ENCODE measurements at places on chromosomes 5 and 9.

GRCh38 chr5:94793113-94793815, 174.8 kb downstream of the SLF1 start:
- DNase-seq: no peak

GRCh38 chr5:80466669-80467485, 21.0 kb upstream of the FAM151B start:
- no peak for DNase-seq

- no peak for DNase-seq
Measured at GRCh38 chr5:36495611-36496010, 110.8 kb upstream of the SLC1A3 start.

- DNase-seq: no peak
Measured at GRCh38 chr5:109956884-109957283, 267.2 kb downstream of the MAN2A1 start.

DNA sequence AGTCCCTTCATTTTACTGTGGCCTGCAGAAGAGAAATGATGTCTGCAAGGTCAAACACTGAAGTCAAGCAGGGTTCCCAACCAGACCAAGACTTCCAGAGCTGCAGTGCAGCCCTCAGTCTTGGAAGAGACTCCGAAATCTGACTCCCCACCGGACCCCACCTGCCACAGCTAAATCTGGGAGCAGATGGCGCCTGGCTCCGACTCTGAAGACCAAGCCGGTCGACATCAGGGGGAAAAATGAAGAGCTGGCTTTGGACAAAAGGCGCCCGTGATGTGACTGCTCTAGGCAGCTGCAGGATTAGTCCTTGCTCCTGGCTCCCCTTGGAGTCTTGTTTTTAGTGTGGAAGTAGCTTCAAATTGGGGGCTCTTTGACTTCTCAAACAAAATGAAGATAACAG, 72.4 kb upstream of the ZNF622 start:
- DNase-seq: no peak

DNA sequence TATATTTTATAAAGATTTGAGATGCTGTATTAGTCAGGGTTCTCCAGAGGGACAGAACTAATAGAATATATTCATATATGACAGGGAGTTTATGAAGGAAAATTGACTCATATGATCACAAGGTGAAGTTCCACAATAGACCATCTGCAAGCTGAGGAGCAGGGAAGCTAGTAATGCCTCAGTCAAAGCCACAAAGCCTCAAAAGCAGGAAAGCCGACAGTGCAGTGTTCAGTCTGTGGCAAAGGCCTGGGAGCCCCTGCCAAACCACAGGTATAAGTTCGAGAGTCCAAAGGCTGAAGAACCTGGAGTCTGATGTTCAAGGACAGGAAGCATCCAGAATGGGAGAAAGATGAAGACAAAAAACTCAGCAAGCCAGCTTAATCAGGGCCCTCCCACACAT, 382.2 kb downstream of the LRRC70 start:
- no peak for DNase-seq

Data from neuronal stem cell (in vitro differentiated cells).